ENCODE measurements at places on chromosomes 5 and 9.

- DNase-seq, result peak; percentile 15
These were observed 744 bp upstream of the PPP2CA start for GRCh38 chr5:134226441-134227192.

- peak; percentile 88 for DNase-seq
These were observed at the start of gene NRARP for GRCh38 chr9:137302118-137302448. Gene NRARP (minus strand): TSS chr9:137302271. CDS start chr9:137301928, 343 bp downstream.

- DNase-seq, result no peak
These were observed 412.6 kb upstream of the ADAMTSL1 start for GRCh38 chr9:18061332-18061731.

DNA sequence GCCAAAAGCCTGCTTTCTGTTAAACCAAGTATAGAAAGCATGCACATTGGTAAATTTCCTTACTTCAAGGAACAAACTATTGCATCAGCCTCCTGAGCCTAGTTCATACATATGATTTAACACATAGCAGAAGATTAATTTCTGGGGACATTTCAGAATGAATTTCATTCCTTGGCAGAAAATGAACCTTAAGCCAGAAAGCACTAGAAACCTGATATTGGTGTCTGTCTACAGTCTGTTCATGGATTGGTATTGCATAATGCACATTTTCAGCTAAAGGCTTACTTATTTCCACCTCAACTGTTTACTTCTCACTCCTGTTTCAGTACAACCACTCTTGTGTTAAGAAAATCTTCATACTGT lies 1471.8 kb upstream of the NUDT12 start:
- DNase-seq, result no peak

DNA sequence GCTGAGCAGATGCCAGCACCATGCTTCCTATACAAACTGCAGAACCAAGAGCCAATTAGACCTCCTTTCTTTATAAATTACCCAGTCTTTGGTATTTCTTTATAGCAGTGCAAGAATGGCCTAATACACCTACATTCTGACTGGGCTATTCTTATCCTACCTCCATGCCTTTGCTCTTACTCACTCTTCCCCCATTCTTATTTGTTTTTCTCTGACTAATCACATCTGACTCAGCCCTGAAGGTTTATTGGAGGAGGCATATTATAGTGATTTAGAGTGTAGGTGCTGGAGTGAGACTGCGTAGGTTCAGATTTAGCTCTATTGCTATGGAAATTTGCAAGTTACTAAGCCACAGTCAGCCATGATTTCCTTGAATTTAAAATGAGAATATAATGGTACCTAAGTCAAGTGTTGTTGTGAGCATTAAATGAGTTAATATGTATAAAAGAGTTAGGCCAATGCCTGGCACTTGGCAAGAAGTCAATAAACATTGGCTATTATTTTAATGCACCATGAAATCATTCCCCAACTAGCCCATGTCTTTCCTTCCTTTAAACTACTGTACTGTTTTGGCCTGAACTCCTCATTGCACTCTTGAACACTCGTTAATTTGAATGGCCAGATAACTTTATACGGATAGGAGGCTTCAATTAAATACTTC lies 531.2 kb upstream of the ZNF608 start:
- no peak for DNase-seq

GRCh38 chr5:80655231-80655774 lies 520 bp upstream of the DHFR start:
- DNase-seq, result no peak

DNA sequence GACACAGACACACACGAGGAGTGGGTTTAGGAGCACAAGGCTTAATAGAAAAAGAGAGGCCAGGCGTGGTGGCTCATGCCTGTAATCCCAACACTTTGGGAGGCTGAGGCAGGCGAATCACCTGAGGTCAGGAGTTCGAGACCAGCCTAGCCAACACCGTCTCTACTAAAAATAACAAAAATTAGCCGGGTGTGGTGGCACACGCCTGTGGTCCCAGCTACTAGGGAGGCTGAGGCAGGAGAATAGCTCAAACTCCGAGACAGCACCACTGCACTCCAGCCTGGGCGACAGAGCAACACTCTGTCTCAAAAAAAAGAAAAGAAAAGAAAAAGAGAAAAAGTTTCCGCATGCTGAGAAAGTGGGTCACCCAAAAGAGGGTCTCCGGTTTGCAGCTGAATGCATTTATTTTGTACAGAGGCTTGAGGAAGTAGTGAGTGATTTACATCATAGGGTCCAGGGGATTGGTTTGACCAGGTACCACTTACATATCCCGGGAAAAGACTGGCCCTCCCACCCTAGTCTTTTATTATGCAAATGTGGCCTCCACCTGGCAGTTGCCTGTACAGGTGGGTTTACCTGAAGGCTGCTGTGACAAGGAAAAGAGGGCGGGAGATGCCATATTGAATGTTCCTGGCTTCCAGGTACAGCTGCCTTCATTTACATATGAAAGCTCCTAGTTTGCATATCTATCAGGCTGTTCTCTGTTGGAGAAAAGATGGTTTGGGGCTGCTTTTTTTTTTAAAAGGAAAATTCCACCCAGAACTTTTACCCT lies 366.2 kb upstream of the GRAMD2B start:
- DNase-seq, result no peak

Measured in stimulated activated CD4-positive, alpha-beta T cell treated with anti-CD3 and anti-CD28 coated beads, Interleukin-15, amount 100 ng/mL, for 48 hours (primary cell).